ENCODE measurements at places on chromosomes 11 and 22. TPM values are rescaled to one million over a fixed set of nuclear protein-coding genes. Genes with fewer than 3 reads are reported as not detected.

GRCh38 chr11:2673250-2673610 lies 26.6 kb downstream of the KCNQ1OT1 start:
- no peaks in the 10 kb centered on the region for H3K36me3 ChIP-seq
- no peak overlapping the region for H3K4me3 ChIP-seq
- H3K27me3 ChIP-seq, result no peaks in the 10 kb centered on the region
- peaks cover 16% of the 10 kb centered on the region for H3K4me1 ChIP-seq
- H3K27ac ChIP-seq, result no peak overlapping the region
- no peak for DNase-seq

Gene VPS26B
- total RNA-seq, result 45.1 TPM

DNA sequence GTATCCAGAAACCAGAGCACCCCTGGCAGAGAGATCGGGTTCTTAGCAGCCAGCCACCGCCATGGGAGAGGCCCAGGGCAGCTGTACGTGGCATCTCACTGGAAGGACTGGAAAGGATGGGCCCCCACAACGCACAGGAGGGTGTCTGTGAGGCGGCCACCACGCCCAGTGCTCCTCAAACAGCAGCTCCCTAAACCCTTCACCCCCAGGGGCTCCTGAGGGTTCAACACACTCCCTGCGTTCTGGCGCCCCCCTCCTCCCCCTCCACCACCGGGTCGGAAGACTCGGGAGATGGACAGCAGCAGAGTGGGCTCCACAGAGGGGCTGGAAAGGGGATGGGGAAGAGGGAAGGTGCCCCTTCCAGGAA lies 1.1 kb downstream of the MAPK12 start:
- peak overlapping the region; percentile 69 for H3K4me3 ChIP-seq

DNA sequence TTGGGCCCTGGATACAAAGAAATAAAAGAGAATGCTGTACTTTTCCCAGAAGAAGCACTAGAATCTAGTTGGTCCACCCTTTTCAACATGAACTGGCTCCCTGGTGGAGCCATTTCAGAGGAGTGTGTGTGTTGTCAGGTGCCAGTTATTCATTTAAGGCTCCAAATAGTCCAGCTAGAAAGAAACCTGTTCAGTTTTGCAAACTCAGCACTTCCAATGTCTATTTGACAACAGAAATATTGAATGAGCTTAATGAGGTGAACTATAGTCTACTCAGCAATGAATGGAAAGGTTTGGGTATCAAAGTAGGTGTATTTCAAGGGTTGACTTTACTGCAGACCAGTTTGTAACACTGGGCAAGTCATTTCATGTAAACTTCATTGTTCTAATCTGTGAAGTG lies 2.1 kb downstream of the OR8D1 start:
- H3K27ac ChIP-seq, result no peak overlapping the region
- no peaks in the 10 kb centered on the region for H3K27me3 ChIP-seq
- H3K36me3 ChIP-seq, result no peaks in the 10 kb centered on the region
- H3K4me3 ChIP-seq, result no peak overlapping the region

DNA sequence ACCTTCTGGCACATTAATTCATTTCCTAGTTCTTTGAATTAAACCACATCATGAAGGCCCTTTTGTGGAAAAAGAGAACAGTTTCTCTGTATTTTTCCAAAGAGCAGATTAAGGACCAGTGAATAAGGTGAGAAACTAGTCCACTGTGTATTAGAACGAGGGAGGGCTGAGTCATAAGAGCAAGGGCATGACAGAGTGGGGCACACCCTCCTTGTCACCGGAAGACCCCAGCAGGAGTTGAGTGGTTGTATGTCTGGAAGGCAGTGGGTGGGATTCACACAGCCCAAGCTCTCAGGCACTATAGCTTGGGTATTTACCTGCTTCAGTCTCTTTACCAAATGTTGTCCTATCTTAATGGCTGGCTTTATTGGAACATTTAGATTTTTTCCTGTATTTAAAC lies 86.8 kb downstream of the BMAL1 start:
- H3K27me3 ChIP-seq, result no peaks in the 10 kb centered on the region
- no peak overlapping the region for H3K27ac ChIP-seq
- peaks cover 33% of the 10 kb centered on the region for H3K36me3 ChIP-seq
- no peak for DNase-seq
- no peaks in the 10 kb centered on the region for H3K4me1 ChIP-seq

Gene SERPING1
- total RNA-seq, result 674 TPM

DNA sequence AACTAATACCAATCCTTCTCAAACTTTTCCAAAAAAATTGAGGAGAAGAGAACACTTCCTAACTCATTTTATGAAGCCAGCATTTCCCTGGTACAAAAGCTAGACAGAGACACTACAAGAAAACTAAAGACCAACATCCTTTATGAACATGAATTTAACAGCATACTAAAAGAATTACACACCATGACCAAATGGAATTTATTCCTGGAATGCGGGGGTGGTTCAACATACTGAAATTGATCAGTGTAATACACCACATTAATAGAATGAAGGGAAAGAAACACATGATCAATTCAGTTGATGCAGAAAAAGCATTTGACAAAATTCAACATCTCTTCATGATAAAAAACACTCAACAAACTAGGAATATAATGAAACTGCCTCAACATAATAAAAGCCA lies 148.1 kb downstream of the WNT7B start:
- no peaks in the 10 kb centered on the region for H3K36me3 ChIP-seq
- no peak for DNase-seq
- no peaks in the 10 kb centered on the region for H3K4me1 ChIP-seq
- H3K4me3 ChIP-seq, result no peak overlapping the region
- H3K27ac ChIP-seq, result no peak overlapping the region
- no peaks in the 10 kb centered on the region for H3K27me3 ChIP-seq

Gene PDE3B
- 24.0 TPM for total RNA-seq

Gene IRAG1
- total RNA-seq, result 281 TPM

DNA sequence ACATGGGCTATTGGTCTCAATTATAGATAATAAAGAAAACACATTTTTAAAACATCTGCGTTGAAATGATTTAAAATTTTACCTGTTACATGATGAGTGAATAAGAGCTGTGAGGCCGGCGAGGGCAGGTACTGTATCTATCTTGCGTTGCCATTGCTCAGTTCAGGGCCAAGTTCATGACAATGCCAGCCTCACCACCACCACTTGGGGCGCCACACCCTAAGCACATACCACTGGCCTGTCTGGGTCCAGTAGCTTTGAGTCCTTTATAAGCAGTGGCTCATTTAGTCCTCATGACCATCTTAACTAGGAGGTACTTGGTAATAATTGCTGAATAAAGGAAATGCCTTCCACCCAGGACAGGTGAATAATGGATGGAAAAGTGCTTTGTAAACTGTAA lies 14.5 kb upstream of the MB start:
- no peak for DNase-seq
- H3K4me3 ChIP-seq, result no peak overlapping the region
- H3K36me3 ChIP-seq, result no peaks in the 10 kb centered on the region
- H3K27me3 ChIP-seq, result no peaks in the 10 kb centered on the region

DNA sequence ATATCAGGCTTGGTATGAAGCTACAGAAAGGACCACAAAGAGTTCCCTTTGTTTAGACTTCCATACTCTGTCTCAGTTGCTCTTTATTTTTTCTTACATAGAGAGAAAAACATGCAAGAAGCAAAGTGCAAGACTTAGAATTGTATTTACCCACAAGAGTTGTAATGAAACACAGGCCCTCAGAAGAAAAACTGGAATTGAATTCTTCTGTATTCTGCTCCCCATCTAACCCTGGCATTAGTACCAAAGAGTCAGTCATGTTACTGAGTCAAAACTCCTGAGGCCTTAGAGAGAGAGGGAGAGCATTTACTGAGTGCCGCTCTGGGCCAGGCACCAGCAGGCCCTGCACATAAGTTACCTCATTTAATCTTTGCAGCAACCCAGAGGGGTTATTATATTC lies 43.9 kb upstream of the DLAT start:
- H3K27ac ChIP-seq, result no peak overlapping the region
- DNase-seq, result no peak
- H3K27me3 ChIP-seq, result no peaks in the 10 kb centered on the region
- peaks cover 35% of the 10 kb centered on the region for H3K4me1 ChIP-seq
- H3K4me3 ChIP-seq, result no peak overlapping the region

DNA sequence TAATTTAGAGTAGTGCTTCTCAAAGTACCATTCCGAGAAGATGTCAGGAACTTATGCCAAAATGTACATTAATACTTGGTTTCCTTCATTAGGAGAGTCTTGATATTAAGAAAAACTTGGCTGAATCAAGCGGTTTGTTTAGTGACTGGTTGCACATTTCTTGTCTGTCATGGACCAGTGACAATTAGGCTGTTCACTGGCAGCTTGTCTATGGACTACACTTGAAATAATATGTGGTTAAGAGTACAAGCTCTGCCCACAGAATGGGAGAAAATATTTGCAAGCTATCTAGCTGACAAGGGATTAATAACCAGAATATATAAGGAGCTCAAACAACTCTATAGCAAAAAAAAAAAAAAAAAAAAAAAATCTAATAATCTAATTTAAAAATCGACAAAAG lies 24.6 kb downstream of the COA4 start:
- H3K4me3 ChIP-seq, result no peak overlapping the region
- no peaks in the 10 kb centered on the region for H3K27me3 ChIP-seq
- no peak overlapping the region for H3K27ac ChIP-seq
- no peaks in the 10 kb centered on the region for H3K36me3 ChIP-seq
- DNase-seq, result no peak

GRCh38 chr22:29658176-29658575 lies 54.7 kb downstream of the NF2 start:
- no peaks in the 10 kb centered on the region for H3K27me3 ChIP-seq
- no peak overlapping the region for H3K4me3 ChIP-seq
- no peak overlapping the region for H3K27ac ChIP-seq

- H3K4me3 ChIP-seq, result no peak overlapping the region
- no peaks in the 10 kb centered on the region for H3K36me3 ChIP-seq
- H3K27me3 ChIP-seq, result no peaks in the 10 kb centered on the region
- DNase-seq, result no peak
Observed at GRCh38 chr11:106327134-106327533, 249.7 kb downstream of the AASDHPPT start.

GRCh38 chr11:107274138-107274537 lies 183.5 kb downstream of the CWF19L2 start:
- no peak for DNase-seq
- H3K27me3 ChIP-seq, result no peaks in the 10 kb centered on the region
- H3K27ac ChIP-seq, result no peak overlapping the region
- no peaks in the 10 kb centered on the region for H3K4me1 ChIP-seq
- no peak overlapping the region for H3K4me3 ChIP-seq

Gene KLHL35
- 6.8 TPM for total RNA-seq

Gene SBF1
- 99.9 TPM for total RNA-seq

GRCh38 chr11:75465701-75466531 lies 32.9 kb upstream of the KLHL35 start:
- H3K36me3 ChIP-seq, result no peaks in the 10 kb centered on the region
- H3K27ac ChIP-seq, result no peak overlapping the region
- no peak overlapping the region for H3K4me3 ChIP-seq
- no peaks in the 10 kb centered on the region for H3K4me1 ChIP-seq
- DNase-seq, result no peak

Gene SYCE3
- not detected for total RNA-seq

DNA sequence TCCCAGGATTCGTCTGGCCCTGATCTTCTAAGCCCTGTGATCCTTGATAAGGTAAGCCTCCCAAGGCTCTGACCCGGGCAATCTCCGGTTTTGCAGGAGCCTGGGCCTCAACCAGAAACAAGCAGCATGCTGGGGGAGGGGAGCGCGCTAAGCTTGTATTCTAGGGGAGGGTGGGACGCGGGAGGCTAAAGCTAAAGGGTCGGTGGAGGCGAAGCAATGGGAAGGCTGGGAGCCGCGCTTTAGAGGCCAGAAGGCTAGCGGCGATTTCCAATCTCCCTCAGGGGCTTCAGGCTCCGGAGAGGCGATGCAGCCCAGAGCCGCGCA lies 753 bp downstream of the PTPN5 start:
- H3K36me3 ChIP-seq, result no peaks in the 10 kb centered on the region
- no peaks in the 10 kb centered on the region for H3K27me3 ChIP-seq
- H3K4me3 ChIP-seq, result peak overlapping the region; percentile 36
- H3K27ac ChIP-seq, result no peak overlapping the region

DNA sequence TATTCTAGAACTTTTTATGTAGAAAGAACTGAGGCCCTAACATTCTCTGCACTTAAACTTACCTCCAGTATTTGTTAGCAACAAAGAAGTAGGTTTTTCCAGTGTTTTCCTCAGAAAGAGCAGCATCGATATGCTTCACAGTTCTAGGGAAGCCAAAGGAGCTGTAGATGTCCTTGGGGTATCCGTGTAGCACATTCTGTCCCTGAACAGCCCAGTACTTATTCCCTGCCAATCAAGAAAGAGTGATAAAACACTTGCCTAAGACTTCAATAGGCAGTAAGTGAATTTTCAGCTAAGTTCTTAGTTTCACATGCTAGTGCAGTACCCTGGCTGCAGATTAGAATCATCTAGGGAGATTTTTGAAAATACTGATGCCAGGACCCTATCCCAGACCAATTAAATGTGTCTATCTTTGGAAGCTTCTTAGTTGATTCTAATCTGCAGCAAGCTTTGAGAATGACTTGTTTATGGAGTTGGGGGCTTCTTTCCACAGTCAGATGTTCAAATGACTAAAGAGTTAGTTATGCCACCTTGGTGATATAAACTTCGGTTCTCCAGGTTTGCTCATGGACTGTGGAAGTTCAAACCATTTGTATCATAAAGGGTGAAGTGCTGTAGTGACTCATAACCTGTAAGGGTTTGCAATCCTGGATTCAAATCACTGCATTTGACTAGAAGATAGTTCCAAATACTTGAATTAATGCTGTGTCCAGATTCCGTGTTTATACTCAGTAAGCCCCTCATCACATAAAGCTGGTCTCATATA lies 6.5 kb downstream of the MMP1 start:
- H3K4me3 ChIP-seq, result no peak overlapping the region
- H3K27ac ChIP-seq, result no peak overlapping the region
- no peaks in the 10 kb centered on the region for H3K4me1 ChIP-seq

GRCh38 chr11:118928870-118929500 lies 3.3 kb upstream of the BCL9L start:
- peaks cover 47% of the 10 kb centered on the region for H3K4me1 ChIP-seq
- peak overlapping the region; percentile 96 for H3K4me3 ChIP-seq
- H3K36me3 ChIP-seq, result no peaks in the 10 kb centered on the region
- no peak for DNase-seq
- H3K27me3 ChIP-seq, result no peaks in the 10 kb centered on the region
- peak overlapping the region; percentile 93 for H3K27ac ChIP-seq

GRCh38 chr22:30968015-30968923 lies at the start of gene MORC2:
Gene MORC2, minus strand, starts transcription at chr22:30968774. Its CDS starts 885 bp downstream, at chr22:30967889.
- peaks cover 28% of the 10 kb centered on the region for H3K36me3 ChIP-seq
- no peaks in the 10 kb centered on the region for H3K27me3 ChIP-seq
- DNase-seq, result no peak
- peak within 1 kb of the TSS; percentile 94 for H3K27ac ChIP-seq

DNA sequence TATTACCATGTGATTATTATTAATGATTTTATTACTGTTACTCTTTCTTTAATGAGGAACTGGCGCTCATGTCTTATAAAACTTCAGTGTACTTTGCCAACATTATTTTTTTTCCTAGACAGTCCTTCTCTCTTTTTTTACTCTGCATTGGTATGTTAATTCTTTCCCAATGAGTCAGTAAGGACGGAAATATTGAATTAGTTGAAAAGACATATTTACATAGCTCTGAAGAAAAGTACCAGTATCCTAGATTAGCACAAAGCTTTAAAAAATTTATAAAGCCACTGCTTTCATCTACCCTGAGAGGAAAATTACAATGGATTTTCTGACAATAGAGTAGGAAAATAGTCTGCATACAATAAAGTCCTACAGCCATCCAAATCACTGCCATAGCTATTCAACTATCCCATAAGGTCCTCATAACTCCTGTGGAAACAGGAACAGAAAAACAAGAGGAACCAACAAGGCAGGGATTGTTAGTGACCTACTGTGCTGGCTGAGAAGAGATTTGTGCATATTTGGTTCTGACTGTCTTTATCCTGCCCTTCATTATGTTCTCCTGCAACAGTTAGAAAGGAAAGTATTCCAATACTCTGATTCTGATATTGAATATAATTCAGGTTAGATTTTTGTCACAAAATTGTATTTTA lies 314.4 kb downstream of the AASDHPPT start:
- H3K27ac ChIP-seq, result no peak overlapping the region
- H3K36me3 ChIP-seq, result no peaks in the 10 kb centered on the region
- no peaks in the 10 kb centered on the region for H3K4me1 ChIP-seq
- no peak for DNase-seq
- H3K27me3 ChIP-seq, result no peaks in the 10 kb centered on the region
- H3K4me3 ChIP-seq, result no peak overlapping the region

Data from thoracic aorta (tissue), 2 donors.